ENCODE measurements at places on chromosomes 6 and 20.

- peak; percentile 29 for DNase-seq
Observed at GRCh38 chr6:71410164-71410566, 121.6 kb downstream of the OGFRL1 start.

DNA sequence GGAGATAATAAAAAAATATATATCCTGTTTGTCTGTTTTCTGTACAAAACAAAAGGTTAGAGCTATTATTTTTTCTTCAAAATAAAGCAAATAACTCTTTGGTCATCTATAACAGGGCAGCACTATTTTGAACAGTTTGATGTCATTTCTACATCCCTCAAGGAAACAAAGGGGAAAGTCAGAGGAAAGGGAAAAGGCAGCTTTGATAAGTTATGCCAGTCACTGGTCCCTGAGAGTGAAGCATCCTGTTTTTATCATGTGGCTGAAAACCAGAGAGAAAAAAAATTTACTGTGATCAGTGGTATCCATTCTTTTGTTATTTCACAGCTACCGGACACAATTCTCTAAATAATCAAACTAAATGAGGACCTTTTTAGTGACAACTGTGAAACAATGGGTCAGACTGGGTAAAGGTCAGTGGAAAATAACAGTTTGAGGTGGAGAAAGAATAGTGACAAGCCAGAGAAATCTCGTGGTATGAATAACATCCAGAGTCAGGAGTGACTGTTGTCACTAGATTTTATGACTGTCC, 356.0 kb downstream of the HDGFL1 start:
- DNase-seq: no peak

GRCh38 chr6:113654396-113654795, 202.7 kb upstream of the MARCKS start:
- no peak for DNase-seq

GRCh38 chr6:41327177-41327576, 8.2 kb upstream of the NCR2 start:
- no peak for DNase-seq

GRCh38 chr20:63626424-63627128, at the start of gene GMEB2:
GMEB2 (minus strand) TSS chr20:63627101; CDS start chr20:63619397, 7,704 bp downstream.
- peak; percentile 48 for DNase-seq

DNA sequence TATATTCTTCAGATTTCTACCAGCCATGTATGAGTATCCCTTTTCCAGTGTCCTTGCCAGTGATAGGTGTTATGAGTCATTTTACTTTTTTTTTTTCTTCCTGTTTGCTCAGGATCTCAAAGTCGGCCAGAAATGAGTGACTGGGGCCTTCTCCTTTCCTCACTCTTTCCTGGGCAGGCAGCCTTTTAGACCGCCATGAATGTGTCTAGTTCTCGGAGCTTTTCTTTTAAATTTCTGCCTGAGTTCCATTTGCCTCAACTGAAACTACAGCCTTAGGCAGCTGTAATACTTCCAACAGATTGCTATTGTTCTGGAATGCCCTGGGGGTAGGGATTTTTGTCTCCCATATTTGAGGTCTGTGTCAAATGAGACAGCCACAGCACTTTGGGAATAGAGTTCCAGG, 83.7 kb downstream of the STXBP5 start:
- DNase-seq: no peak
